ENCODE measurements at places on chromosomes 16 and 17.

GRCh38 chr16:8878523-8878911, 3.6 kb upstream of the LITAFD start:
- DNase-seq, result no peak

GRCh38 chr17:27743281-27743885, 56.9 kb downstream of the NOS2 start:
- no peak for DNase-seq

DNA sequence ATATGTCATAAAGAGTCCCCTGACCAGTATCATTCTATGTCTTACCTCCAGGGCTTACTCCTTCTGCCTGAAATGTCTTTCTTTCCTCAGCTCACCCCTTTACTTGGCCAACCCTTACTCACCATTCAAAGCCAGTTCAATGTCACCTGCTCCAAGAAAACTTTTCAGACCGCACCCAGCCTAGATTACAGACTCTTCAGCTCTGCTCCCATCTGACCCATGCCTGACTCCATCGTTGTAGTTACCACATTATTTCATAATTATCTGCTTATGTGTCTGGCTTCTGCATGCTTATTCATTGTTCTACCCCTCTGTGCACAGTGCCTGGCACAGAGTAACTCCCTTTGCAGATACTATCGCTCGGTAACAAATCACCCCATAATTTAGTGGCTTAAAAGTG, 62.5 kb upstream of the TOB1 start:
- no peak for DNase-seq

DNA sequence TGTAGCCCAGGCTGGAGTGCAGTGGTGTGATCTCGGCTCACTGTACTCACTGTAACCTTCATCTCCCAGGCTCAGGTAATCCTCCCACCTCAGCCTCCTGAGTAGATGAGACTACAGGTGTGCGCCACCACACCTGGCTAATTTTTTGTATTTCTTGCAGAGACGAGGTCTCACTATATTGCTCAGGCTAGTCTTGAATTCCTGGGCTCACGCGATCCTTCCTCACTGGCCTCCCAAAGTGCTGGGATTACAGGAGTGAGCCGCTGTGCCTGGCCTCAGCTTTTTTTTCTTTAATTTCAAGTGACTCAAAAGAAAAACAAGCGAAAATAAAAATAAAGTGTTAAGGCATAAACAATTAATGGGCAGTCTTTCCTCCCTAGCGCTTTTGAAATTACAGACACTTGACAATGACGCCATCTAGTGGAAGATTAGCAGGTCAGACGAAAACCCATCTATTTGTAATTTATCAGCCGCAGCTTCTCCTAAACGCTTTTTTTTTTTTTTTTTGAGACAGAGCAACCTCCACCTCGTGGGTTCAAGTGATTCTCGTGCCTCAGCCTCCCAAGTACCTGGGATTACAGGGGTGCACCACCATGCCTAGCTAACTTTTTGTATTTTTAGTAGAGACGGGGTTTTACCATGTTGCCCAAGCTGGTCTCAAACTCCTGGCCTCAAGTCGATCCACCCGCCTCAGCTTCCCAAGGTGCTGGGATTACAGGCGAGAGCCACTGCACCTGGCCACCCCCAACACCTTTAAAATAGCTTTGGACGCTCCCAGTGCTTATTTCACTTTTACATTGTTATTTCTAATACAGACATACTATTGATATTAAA, 28.1 kb upstream of the PECAM1 start:
- DNase-seq, result peak; percentile 78

GRCh38 chr17:32491371-32492263, 4.8 kb downstream of the CDK5R1 start:
- no peak for DNase-seq

GRCh38 chr17:74176546-74177001, 26.9 kb upstream of the RPL38 start:
- DNase-seq, result peak; percentile 41

DNA sequence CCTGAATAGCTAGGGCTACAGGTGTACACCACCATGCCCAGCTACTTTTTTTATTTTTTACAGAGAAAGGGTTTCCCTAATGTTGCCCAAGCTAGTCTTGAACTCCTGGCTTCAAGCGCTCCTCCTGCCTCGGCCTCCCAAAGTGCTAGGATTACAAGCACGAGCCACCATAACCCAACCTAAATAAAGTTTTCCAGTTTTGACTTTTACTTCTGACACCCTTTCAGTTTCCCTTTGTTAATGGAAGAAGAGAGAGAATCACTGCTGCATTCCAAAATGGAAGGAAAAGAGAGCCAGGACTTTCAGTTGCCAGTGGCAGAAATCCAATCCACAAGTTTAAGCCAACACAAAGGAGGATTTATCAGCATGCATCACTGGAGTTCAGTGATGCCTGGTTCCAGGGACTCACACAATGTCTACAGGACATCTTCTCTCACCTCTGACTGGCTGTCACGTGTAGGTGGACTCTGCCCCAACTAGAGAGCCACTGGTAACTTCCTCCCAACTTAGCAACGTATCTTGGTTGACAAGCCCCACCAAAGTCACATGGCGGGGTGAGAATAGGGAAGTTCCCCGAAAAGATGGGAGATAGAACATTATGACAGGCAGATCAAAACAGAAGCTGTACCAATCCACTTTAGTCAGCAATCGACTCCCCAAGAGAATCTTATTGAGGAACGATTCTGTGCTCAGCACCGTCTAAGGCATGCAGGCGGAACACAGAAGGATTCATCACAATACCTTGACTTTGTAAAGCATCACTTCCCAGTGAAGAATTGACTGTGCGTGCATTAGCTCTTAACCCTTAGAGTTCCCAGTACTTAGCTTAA, 46.5 kb downstream of the GAS7 start:
- peak; percentile 78 for DNase-seq
